Peyer's patch (tissue), 4 donors: ENCODE measurements at places on chromosomes 7 and 10.

DNA sequence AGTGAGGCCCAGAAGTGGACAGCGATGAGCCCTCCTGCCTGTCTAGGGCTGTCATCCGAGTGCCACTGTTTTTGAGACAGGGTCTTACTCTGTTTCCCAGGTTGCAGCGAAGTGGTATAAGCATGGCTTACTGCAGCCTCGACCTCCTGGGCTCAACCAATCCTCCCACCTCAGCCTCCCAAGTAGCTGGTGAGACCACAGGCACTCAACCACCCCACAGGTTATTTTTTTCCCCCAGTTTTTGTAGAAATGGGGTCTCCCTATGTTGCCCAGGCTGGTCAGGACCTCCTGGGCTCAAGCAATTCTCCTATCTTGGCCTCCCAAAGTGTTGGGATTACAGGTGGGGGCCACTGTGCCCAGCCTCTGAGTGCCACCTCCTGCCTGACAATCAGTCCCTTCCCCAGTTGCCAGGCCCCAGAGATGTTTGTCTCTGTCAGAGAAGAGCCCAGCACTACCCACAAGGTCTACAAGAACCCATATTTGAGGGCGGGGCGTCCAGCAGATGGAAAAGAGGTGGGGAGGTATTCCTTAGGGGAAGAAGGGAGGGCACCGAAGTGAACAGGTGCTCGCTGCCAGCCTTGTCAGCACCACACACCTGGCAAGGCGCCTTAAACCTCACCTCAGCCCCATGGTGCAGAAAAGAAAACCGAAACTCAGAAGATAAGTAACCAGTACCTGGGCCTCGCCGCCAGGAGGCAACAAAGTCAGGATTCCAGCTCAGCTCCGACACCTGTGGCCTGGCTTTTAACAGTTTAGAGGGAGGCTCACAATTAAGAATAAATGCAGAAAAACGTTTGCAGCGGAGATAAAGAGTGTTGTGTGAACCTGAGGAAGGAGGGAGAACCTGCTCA is 77.4 kb upstream of the ANLN start:
- H3K4me3 ChIP-seq, result no peak overlapping the region
- H3K27me3 ChIP-seq, result no peaks in the 10 kb centered on the region
- no peaks in the 10 kb centered on the region for H3K4me1 ChIP-seq
- no peak overlapping the region for H3K27ac ChIP-seq

DNA sequence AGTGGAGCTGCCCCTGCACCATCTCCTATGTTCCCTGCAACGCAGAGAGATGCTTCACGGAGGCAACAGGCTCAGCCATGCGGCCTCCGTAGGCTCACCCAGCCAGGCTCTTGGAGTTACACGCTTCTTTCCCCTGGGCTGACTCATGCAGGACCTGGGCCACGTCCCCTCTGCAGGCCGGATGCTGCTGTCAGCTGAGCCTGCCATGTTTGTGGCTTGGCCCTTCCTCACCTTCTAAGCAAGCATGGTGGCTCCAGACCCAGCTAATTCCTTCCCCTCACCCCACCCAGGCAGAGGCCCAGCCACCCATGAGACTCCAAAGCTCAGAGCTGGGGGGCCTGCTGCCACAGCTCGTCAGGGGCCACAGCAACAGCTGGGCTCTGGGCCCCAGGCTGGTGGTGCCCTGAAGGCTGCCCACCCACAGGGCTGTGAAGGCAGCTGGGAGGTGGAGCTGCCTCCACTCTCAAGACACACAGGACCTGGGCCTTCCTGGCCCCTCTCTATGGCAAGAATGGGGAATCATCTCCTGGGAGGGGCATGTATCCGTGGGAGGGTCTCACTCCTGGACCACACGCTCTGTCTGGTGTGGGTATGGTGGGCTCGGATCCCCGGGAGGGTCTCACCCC is 219.6 kb downstream of the ELFN1 start:
- H3K4me1 ChIP-seq, result no peaks in the 10 kb centered on the region
- H3K36me3 ChIP-seq, result peaks cover 13% of the 10 kb centered on the region
- H3K4me3 ChIP-seq, result no peak overlapping the region
- no peak for DNase-seq
- no peaks in the 10 kb centered on the region for H3K27me3 ChIP-seq

DNA sequence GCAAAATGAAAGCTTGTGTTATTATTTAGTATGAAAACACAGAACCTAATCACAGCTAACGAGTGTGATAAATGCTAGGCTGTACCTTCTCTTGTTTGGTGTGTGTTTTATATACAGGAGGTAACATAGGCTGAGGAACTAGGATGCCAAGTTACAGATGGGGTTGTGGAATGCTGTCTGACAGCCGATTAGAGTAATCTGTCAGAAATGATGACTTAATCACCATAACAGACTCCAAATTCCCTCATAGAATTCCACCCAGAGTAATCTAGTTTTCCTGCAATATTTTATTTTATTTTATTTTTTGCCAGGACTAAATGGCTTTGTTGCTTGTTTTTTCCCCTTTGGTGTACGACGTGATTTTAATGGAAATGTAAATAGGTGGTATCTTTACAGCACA is 221.2 kb downstream of the CELF2 start:
- no peak overlapping the region for H3K4me3 ChIP-seq
- no peak for DNase-seq
- no peak overlapping the region for H3K27ac ChIP-seq
- no peaks in the 10 kb centered on the region for H3K27me3 ChIP-seq

GRCh38 chr7:142739923-142740492 is 9.3 kb upstream of the PRSS1 start:
- H3K4me1 ChIP-seq, result no peaks in the 10 kb centered on the region
- H3K27me3 ChIP-seq, result no peaks in the 10 kb centered on the region
- no peak for DNase-seq
- H3K27ac ChIP-seq, result no peak overlapping the region

DNA sequence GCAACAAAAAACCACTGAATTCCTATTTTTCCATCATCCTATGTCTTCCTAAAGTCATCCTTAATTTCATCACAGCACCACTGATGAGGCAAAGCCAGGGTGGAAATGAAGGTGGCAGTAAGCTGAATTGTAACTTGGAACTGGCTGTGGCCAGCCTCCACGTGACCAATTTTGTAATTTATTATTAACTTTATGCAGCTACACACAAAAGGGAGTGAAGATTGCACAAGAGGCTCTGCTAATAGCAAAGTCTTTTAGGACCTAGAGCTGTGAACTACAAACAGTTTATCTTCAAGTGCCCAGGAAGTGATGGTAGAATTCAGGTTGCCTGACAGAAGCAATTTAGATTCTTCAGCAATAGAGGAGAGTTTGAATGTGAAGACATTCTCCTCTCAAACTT is 176.4 kb downstream of the CCDC71L start:
- peak overlapping the region; percentile 16 for H3K27ac ChIP-seq
- no peaks in the 10 kb centered on the region for H3K36me3 ChIP-seq
- no peak overlapping the region for H3K4me3 ChIP-seq
- H3K27me3 ChIP-seq, result no peaks in the 10 kb centered on the region
- H3K4me1 ChIP-seq, result no peaks in the 10 kb centered on the region
- no peak for DNase-seq

- no peaks in the 10 kb centered on the region for H3K4me1 ChIP-seq
- no peak for DNase-seq
- no peaks in the 10 kb centered on the region for H3K27me3 ChIP-seq
- H3K27ac ChIP-seq, result no peak overlapping the region
- H3K4me3 ChIP-seq, result no peak overlapping the region
Observed at GRCh38 chr7:135822376-135822775, 73.8 kb upstream of the FAM180A start.

DNA sequence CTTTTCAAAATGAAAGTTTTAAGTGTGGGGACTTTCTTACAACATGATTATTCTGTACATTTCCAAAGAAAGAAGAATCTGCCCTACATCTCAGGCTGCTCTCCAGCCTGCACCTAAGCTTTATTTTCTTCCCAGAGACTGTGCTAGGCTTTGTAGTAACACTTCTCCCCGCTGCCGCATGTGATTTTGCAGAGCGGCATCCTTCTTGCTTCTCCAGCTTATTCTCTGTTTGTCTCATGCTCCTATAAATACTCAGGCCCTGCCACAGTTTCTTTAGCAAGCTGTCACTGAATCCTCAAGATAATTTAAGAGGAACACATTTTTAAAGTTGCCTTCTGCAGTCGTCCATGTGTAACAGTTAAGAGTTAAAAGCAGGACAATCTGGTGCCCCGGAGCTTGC is 53.5 kb downstream of the INSYN2A start:
- no peak overlapping the region for H3K27ac ChIP-seq
- H3K36me3 ChIP-seq, result no peaks in the 10 kb centered on the region
- no peak for DNase-seq
- H3K4me3 ChIP-seq, result no peak overlapping the region

DNA sequence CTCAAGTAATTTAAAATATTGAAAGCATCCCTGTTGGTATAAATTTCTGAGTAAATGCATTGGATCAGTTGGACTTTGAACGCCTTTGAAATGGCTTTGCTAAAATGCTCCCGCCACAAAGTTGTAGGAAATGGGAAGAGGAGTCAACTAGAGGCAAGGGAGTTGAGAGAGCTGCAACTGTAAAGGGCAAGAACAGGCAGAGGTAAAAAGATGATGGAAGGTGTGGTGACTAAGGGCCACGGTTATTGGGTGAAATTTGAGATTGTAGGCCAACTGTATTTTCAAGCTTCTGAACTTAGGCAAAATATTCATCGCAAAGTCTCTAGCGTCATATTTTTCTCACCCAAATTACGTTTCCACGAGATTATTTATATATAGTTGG is 595 bp upstream of the SUMF2 start:
- H3K4me3 ChIP-seq, result no peak overlapping the region
- peaks cover 44% of the 10 kb centered on the region for H3K36me3 ChIP-seq
- DNase-seq, result no peak
- H3K27ac ChIP-seq, result peak overlapping the region; percentile 94
- H3K27me3 ChIP-seq, result no peaks in the 10 kb centered on the region
- no peaks in the 10 kb centered on the region for H3K4me1 ChIP-seq

DNA sequence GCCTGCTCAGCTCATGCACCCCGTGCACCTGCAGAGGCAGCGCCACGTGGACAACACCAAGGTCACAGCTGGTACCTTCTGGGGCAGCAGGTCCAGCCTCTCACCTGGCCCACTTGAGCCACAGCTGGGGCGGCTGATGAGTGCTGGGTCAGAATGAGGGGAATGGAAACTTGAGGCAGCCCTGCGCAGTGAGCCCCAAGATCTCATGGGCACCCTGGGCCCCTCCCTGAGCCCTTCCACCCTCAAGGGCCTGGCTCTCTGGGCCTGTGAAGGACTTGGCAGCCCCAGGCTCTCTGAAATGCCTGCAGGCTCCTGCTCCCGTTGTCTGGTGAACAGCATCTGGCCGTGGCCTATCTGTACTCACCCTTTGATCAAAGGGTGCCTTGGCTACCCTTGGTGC is 112.7 kb downstream of the TCERG1L start:
- no peaks in the 10 kb centered on the region for H3K36me3 ChIP-seq
- H3K27me3 ChIP-seq, result no peaks in the 10 kb centered on the region
- no peak overlapping the region for H3K4me3 ChIP-seq
- peak; percentile 25 for DNase-seq

DNA sequence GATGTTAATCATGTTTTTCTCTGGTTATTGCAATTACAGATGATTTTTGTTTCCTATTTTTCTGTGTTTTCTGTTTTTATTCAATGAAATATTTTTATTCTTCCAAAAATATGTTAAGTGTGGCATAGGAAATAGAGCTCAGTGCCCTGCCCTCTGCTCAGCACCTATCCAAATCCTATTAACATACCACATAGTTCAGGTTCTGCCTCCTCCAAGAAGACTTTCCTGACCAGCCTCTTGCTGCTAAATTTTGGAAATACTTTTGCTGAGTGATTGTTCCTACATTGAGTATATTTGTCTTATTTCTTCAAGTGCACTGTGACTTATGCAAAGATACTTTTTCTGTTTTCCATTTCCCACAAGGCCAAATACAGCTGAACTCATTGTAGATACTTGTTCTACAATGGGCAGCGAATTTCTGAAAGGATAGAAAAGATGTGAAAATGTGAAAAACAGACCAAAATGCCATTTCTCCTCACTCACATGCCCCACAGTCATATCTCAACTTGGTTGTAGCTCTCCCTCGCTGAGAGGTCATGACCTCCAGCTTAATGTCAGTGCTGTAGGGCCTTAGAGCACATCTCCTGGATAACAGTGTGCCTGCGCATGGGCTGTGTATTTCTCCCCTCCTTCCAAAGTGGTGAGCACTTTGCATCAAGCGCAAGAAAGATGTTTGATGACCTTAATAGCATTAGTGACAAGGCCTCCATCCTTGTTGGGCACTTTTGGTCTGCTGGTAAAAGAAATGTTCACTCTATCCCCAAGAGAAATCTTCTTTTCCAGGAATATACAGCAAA is 677.3 kb downstream of the LRMDA start:
- no peaks in the 10 kb centered on the region for H3K27me3 ChIP-seq
- H3K36me3 ChIP-seq, result no peaks in the 10 kb centered on the region
- no peak overlapping the region for H3K4me3 ChIP-seq
- H3K4me1 ChIP-seq, result no peaks in the 10 kb centered on the region

DNA sequence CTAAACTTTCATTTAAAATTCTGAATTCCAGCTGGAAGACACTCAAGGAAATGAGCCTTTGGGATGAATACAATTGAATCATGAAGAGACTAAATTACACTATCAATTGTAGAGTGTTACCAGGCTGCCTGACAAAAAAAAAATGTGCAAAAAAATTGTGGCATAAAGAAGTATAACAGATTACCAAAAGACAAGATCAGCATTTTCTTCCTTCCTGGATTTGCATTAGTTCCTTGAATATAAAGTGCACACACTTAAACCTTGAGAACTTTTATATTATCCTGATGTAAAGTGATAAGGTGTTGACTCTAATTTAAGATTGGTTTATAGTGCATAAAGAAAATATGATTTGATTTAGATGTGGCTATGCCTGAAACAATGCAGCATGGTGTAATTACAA is 412.7 kb upstream of the KLF6 start:
- no peaks in the 10 kb centered on the region for H3K36me3 ChIP-seq
- no peak overlapping the region for H3K4me3 ChIP-seq
- no peaks in the 10 kb centered on the region for H3K4me1 ChIP-seq
- H3K27me3 ChIP-seq, result no peaks in the 10 kb centered on the region

DNA sequence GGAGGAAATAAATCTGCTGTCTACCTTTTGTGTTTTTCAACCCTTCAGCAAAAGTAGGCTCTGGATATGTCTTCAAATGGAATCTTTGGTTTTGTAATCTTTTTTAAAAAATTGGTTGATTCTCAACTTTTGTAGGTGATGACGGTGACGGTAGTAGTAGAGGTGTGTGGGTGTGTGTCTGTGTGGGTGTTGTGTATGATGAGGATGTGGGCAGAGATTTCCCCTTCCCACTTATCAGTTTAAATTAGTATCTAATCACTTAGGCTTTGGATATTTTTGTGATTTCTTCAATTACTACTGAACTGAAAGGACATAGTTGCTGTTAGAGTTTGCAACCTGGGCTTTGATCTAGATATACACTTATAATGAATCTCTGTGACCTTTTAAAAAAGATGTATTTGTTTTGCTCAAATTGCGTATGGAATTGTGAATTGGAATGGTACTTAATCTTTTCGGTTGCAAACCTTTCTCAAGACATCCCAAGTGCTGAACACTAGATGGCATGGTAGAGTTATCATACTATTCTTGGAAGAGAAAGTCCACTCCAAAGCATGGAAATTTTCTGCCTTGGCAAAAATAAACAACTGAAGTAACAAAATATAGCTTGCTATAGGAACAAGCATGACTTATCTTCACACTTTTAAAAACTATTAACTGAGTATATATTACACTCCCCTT is 51.9 kb upstream of the A1CF start:
- H3K36me3 ChIP-seq, result no peaks in the 10 kb centered on the region
- DNase-seq, result no peak
- no peaks in the 10 kb centered on the region for H3K4me1 ChIP-seq
